ENCODE measurements at places on chromosomes 13 and 19. TPM values are rescaled to one million over a fixed set of nuclear protein-coding genes. Genes with fewer than 3 reads are reported as not detected.

DNA sequence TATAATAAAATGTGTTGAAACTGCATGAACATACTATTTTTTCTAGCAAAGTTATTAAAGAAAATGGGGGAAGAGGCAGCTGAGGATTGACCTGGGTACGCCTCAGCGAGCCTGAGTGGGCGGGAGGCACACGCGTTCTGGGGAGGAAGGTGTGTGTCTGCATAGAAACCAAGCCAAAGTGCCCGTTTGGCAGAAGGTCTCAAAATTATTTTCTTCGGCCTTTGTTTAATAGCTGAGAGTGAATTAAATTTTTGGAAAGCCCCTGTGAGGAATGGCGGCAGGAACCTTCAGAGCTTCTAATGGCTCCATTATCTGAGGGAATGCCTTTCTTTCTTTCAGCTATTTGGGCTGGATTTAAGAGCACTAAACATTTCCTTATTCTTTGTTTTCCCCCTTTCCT is 5.2 kb downstream of the ZIC2 start:
- no peak for DNase-seq

DNA sequence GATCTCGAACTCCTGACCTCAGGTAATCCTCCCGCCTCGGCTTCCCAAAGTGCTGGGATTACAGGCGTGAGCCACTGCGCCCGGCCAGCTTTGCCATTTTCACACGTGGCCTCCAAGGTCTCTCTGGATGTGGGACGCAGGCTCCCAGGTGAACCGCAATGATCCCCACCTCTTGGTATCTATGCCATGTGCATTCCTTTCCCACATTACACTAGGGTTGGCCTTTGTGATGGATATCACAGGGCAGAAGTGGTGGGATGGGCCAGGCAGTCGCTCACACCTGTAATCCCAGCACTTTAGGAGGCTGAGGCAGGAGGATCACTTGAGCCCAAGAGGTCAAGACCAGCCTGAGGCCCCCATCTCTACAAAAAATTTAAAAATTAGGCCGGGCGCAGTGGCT is 22.4 kb downstream of the FGF21 start:
- DNase-seq, result no peak

Gene LILRB5
- 6.9 TPM for polyA plus RNA-seq

Gene RB1
- polyA plus RNA-seq, result 25.1 TPM

Gene ZNF470
- 0.67 TPM for polyA plus RNA-seq

- no peak for DNase-seq
Observed at GRCh38 chr13:33859691-33860303, 41.8 kb downstream of the RFC3 start.

DNA sequence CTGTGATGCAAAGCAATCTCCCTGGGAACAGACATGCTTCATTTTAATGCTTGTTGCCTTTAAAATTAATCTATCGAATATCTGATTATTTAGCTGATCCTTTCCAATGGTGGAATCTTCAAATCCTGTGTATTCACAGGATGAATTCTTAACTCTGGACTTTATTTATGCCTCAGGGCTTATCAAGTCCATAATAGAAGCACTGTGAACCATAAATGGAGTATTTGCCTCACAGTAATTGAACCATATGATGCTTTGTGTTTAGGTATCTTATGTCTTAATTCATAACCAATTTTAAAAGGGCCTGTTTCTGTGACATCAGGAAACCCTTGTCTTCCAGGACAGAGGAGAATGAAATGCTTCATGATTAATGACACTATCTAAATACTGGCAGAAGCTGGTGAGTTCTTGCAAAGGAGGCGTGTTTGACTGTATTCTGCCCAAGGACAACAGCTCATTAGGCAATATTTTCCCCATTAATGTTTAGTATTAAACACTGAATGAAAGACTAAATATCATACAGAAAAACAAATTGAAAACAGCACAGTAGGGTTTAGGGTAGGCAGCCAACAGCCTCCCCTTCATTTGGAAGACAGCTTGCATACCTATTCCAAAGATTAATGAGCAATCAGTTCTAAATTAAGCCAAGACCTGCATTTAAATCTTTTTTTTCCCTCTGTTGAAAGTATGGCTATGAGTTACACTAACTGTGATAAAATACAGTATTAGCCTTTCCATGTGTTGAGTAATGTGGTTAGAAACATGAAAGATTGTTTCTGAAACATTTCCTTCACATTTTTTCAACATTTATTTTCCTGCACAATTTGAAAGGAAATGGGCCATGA is 709.4 kb downstream of the PCDH9 start:
- DNase-seq, result no peak

Gene IGFL2
- polyA plus RNA-seq, result 2.0 TPM

- DNase-seq, result no peak
Observed at GRCh38 chr19:27753622-27754021, 1459.3 kb downstream of the UQCRFS1 start.

- peak; percentile 87 for DNase-seq
Observed at GRCh38 chr19:934865-935479, 9.1 kb downstream of the ARID3A start.

GRCh38 chr19:36054733-36055686 is at the start of gene WDR62:
WDR62 (plus strand) TSS chr19:36054897; CDS start chr19:36054972, 75 bp downstream.
- DNase-seq, result peak; percentile 93

Gene ZNF723
- polyA plus RNA-seq, result not detected

DNA sequence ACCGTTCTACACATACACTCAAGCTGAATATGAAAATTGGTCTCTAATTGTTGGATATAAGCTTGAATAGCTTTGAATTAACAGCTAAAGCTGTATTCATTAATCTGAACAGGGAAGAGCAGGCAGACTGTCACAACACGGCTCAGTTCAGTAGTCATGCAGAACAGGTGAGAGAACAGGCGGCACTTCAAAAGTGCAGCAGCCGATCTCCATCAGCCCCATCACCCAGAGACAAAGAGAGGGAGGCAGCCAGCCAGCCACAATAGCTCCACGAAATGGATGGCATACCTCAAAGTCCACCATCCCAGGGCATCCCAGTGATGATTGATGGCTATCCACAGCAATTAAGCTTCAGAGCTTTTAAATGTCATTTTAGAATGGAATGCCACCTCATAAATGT is 419.2 kb downstream of the OLFM4 start:
- DNase-seq, result no peak

Gene ZNF763
- polyA plus RNA-seq, result 1.9 TPM

- DNase-seq, result peak; percentile 65
Observed at GRCh38 chr19:1017115-1017905, 3.6 kb downstream of the TMEM259 start.

Gene KIR3DL1
- polyA plus RNA-seq, result 0.04 TPM

Gene ELOF1
- polyA plus RNA-seq, result 80.3 TPM

- no peak for DNase-seq
Observed at GRCh38 chr13:106561551-106562170, 6.3 kb downstream of the ARGLU1 start.

- no peak for DNase-seq
Observed at GRCh38 chr13:44058624-44059215, 179.0 kb downstream of the LACC1 start.

All from small intestine (tissue), 16 donors.